Activated naive CD4-positive, alpha-beta T cell treated with anti-CD3 and anti-CD28 coated beads, Interleukin-2, amount 50 U/mL, for 16 hours (primary cell): ENCODE measurements at places on chromosomes 2 and 18.

- DNase-seq, result no peak
Observed at GRCh38 chr2:233121856-233122255, 61.7 kb downstream of the INPP5D start.

- DNase-seq, result no peak
Observed at GRCh38 chr2:127516041-127516762, 10.1 kb downstream of the IWS1 start.

DNA sequence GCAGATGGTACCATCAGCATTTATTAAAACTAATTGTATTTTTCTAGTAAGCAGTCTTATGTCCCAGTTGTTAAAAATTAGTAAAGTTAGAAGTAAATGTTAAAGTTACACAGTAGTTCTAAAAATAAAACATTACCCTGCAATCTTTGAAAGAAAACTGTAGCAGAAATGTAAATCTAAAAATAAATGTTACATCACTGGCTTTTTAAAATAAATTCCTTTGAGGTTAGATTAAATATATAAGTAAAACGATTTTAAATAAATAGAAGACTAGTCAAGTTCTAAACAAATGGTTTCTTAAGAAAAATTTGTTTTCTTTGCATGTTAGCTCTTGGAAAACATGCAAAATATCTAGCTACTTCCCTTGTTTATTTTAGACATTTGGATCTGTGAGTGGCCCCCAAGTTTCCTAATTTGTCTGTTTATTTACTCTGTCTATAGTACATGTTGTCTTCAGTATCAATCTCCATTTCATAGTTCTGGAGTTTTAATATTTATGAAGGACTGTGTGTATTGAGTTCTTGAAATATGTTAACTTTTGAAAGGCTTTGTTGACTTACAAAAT, 58.2 kb downstream of the GLS start:
- no peak for DNase-seq

GRCh38 chr2:165373278-165374010, 96.1 kb upstream of the CSRNP3 start:
- DNase-seq, result no peak

DNA sequence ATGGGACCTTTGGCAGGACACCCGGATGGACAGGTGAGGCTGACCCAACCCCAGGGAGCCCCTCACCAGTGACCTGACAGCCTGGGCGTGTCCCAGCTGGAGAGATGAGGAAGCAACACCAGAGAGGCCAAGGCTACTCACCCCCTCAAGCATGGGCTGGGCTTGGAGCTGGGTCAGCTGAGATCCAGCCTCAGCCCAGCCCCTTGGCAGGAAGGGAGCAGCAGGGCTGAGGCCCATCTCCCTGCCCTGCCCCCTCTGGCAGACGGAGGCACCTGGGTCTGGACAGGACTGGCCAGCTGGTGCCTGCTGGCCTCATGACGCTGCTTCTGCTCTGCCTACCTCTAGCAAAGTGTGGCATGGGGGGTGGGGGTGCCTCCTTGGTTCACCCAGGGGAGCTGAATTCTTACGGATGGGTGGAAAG, 37.8 kb downstream of the HS6ST1 start:
- peak; percentile 6 for DNase-seq

DNA sequence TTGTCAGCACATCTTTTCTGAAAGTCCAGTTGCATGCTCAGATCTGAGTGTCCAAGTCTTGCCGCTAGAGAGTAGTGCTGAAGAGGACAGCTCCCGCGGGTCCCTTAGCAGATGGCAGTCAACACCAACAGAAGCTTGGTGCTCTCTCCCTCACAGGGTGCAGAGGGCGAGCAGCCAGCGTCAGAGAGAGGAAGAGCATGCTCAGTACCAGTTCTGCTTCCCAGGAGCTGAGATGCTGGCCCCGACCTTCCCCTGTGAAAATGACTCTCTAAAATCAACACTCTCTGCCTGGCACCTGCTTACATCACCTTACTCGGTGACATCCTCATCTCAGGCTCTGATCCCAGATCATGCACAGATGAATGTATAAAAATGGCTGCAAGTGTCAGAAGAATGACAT, 86.0 kb upstream of the TWIST2 start:
- no peak for DNase-seq

GRCh38 chr18:76370686-76371085, 124.4 kb downstream of the ZNF516 start:
- no peak for DNase-seq

DNA sequence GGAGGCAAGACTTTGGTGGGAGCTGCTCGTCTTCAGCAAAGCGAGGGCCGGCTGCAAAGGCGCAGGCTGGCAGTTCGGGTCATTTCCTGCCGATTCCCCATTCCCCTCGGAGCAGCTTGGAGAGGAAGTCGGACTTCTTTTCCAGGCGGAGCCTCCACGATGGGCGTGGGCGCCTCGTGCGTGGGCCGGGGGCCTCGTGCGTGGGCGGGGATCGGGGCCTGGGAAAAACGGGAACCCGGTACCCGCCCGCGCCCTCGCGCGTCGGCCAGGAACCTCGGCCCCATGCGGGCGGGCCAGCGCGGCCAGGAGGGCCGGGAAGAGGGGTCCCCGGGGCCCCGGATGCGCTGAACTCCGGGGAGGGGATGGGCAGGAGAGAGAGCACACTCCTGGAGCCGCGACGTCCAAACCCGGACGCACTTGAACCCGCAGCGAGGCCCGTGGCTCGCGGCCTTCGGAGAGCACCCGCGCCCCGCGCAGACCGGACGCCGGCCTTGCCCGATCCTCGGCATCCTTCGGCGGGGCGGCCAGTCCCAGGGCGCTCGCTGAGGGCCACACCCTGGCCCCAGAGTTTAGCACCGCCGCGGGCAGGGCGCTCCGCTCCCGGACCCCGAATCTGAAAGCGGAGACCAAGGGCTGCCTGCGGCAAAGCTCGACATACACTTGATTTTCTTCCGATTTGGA, 368.4 kb downstream of the MTX2 start:
- no peak for DNase-seq

DNA sequence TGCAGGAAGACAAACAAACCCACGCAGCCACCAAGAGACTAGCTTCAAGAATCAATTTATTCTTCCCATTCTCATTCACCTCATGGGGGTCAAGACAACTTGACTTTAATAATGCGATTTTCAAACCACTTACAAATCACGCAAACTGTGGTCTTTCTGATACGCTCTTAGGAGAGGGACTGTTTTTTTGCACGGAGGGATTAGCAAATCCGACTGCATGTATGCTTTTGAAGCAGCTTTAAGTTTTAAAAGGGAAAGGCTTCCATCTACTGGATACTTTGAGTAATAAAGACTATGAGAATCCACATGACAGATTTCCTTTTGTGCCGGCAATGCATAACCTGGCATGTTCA, 322.9 kb upstream of the KCNJ3 start:
- no peak for DNase-seq

- no peak for DNase-seq
Observed at GRCh38 chr2:231693956-231694355, 14.4 kb upstream of the PTMA start.

DNA sequence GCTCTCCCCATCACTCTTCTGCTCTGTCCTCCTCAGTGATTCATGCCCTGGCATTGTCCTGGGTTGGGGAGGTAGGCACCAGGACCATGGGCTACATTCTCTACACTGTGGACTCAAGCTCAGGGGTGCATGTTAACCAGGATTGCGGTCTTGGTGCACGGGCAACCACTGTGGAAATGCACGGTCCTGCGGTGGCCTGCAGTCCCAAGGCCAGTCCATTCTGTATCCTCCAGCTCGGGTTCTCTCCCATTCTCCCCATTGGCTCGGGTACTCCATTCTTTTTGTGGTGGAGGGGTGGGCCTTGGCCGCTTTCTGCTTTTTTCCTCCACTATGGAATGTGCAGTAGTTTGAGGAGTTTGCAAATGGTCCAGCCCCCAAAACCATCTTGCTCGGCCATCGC, 215.0 kb upstream of the MYT1L start:
- DNase-seq, result no peak

DNA sequence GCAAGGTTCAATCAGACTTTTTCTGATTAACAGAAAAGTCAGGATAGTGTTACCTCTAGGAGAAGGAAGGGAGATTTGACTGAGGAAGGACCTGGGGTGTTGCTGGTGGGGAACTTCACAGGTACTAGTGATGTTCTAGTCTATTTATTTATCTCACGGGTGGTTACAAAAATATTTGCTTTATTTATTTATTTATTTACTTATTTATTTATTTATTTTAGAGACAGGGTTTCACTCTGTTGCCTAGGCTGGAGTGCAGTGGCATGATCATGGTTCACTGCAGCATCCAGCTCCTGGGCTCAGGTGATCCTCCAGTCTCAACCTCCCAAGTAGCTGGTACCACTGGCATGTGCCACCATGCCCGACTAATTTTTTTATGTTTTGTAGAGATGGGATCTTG, 105.4 kb downstream of the MCFD2 start:
- no peak for DNase-seq

- DNase-seq, result no peak
Observed at GRCh38 chr2:45834858-45835257, 183.4 kb downstream of the PRKCE start.

GRCh38 chr18:51426996-51427395, 229.5 kb upstream of the MEX3C start:
- DNase-seq, result no peak

GRCh38 chr18:63206433-63207142, 113.0 kb downstream of the BCL2 start:
- no peak for DNase-seq

- DNase-seq, result no peak
Observed at GRCh38 chr2:74576211-74576862, 21.8 kb downstream of the DOK1 start.

DNA sequence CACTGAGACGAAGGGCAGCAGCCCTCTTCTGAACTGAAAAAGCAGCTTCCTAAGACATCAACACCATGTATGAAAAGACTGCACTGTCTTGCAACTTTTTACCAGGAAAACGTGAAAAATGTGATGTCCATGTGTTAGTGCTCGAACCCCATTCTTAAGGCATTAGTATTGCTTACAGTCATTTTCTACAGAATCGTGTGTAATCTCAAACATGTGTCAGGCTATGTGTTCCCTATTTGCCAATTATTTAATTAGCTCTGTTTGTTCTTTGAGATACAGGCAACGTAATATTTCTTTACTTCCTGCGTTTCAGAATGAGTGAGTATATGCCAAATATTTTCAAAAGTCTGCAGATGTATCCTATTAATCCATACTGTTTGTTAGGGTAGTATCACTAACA, 307.7 kb upstream of the CCDC68 start:
- DNase-seq, result no peak

GRCh38 chr2:46331109-46331766, 34.0 kb downstream of the EPAS1 start:
- DNase-seq, result no peak

DNA sequence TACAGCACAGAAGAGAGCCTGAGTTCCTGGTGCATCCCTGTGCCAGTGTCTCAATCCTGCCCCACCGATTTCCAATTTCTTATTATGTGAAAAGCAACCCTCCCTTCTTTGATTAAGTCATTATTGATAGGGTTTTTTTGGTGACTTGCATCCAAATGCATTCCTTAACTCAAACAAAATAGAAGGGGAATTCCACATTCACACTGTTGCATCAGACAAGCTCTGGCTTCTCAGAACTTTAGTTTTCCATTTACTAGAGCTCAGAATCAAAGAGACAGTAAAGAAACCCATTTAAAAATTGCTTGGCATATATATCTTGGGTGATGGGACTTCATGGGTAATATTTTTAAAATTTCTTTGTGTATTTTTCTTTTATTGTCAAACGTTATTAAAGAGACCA, 13.8 kb upstream of the TMEM200C start:
- no peak for DNase-seq

GRCh38 chr2:60581433-60582282, 28.2 kb upstream of the BCL11A start:
- peak; percentile 64 for DNase-seq

- no peak for DNase-seq
Observed at GRCh38 chr18:25057491-25058050, 294.4 kb downstream of the ZNF521 start.

DNA sequence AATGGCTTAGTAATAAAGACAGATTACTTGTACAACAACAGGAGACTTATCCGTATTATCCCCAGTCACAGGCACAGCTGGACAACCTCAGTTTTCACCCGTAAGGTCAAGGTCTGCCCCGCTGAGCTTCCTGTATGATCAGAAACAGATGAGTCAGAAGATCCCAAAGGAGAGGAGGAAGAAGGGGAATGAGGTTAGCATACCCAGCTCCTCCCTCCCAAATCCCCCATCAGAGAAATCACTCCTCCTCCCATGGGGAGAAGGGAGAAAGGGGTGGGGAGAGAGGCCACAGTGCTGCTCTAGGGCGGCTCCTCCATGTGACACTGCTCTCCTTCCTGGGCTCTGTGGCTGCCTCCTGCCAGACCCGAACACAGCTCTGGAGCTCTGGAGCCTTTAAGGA, 53.8 kb upstream of the SPTBN1 start:
- no peak for DNase-seq

DNA sequence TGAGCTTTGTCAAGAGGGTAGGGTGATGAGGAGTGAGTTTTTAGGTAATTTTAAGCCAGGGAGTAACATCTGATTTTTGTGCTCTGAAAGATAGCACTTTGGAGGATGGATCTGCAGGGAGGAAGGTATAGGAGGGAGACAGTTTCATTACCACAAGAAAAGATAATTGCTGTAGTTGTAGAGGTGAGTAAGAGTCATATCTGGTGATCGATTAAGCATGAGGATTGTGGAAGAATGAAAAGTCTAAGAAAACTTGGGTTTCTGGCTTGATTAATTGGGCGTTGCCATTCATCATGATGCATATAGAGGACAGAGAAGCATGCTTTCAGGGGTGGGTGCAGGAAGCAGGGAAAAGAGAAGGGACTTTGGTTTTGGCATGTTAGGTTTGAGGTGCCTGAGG, 18.5 kb downstream of the KCMF1 start:
- DNase-seq, result no peak

DNA sequence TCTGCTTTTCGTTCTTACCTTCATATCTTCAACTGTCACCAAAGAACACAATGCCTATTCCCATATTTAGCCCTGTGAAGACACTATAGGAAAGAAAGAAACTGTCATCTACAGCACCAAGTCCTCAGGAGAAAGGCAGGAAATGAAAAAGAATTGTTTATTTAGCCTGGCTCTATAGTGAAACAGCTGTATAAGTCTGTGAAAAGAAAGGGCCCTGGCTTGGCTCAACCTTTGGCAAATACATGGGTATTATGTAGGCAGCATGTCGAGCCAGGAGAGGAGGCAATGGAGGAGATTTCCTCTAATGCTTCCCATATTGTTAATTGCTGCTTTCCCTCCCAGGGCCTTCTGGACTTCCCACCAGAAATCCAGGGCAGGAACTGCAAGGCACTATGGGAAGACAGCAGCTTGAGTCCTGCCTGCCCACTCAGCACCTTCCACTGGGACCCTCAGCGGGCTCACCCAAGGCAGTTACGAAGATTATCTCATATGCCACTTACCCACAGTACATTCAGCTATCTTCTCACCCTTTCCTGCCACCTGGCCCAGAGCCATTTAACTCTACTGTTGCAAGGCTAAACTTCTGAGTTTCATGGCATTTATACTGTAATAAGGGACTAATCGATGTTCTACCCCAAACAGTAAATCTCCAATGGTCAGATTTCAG, 30.1 kb downstream of the SLC8A1 start:
- DNase-seq, result no peak

- no peak for DNase-seq
Observed at GRCh38 chr2:65630643-65631042, 198.2 kb upstream of the SPRED2 start.
